Daoy (cell line): ENCODE measurements at places on chromosomes 6 and 20. TPM values are rescaled to one million over a fixed set of nuclear protein-coding genes. Genes with fewer than 3 reads are reported as not detected.
A peak's percentile ranks its signal among the peaks of the same experiment; 100 is the strongest.

- DNase-seq, result no peak
Observed at GRCh38 chr6:137982418-137983189, 115.5 kb downstream of the TNFAIP3 start.

DNA sequence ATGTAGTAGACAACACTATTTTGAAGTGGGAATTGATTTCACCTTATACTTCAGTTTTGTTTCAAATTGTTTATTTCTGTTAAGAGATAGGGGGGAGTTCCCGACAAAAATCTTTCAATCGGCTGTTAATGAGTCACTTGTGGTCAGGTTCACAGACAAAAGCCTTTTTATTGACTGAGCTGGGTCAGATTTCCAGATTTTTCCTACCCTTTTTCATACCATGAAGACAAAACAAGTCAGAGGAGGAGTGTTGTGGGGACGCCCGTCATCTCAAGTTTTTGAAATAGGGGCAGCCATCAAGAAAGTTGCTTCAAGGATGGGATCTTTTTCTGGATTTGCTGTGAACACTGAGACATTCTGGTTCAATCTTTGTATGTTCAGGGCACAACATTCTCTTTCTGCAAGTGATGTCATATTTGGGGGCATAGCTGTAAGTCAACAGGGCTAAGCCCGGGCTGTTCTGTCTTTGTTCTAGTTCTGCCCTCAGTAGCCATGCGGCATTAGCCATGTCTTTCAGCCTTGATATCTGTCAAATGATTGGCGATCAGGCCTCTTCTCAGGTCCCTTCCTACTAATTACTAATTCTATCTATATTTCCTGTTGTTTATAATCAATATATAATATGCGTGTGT, 496.0 kb upstream of the MARCKS start:
- peak; percentile 87 for DNase-seq

The SLC22A7 gene
- total RNA-seq, result not detected in 2 replicates

- DNase-seq, result no peak
Observed at GRCh38 chr6:18360188-18360587, 27.0 kb upstream of the RNF144B start.

The THBD gene
- 5.1 and 5.4 TPM in 2 replicates for total RNA-seq

The IRF4 gene
- 0.23 TPM in 1 of 2 replicates, not detected in the other for total RNA-seq
